Activated gamma-delta T cell treated with anti-CD3 and anti-CD28 coated beads, Interleukin-2, amount 50 U/mL, for 16 hours (primary cell): ENCODE measurements at places on chromosomes 13 and 19.

DNA sequence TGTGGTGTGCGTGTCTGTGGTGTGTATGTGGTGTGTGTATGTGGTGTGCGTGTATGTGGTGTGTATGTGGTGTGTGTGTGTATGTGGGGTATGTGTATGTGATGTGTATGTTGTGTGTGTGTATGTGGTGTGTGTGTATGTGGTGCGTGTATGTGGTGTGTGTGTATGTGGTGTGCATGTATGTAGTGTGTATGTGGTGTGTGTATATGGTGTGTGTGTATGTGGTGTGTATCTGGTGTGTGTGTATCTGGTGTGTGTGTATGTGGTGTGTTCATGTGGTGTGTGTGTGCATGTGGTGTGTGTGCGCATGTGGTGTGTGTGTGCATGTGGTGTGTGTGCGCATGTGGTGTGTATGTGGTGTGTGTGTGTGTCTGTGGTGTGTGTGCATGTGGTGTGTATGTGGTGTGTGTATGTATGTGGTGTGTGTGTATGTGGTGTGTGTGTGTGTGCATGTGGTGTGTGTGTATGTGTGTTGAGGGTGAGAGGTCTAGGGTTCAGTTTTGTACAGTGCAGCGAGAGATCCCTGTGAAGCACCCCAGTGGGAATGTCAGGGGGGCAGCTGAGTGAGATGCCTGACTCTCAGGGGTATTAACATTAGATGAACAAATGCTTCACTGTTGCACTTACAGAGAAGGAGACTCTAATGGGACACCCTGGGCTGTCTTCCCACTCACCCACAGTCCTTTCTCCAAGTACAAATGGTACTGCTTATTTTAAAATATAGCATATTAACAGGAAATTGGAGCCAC, 61.3 kb upstream of the MEDAG start:
- no peak for DNase-seq

GRCh38 chr13:51704399-51705313, 99.3 kb downstream of the DHRS12 start:
- no peak for DNase-seq

DNA sequence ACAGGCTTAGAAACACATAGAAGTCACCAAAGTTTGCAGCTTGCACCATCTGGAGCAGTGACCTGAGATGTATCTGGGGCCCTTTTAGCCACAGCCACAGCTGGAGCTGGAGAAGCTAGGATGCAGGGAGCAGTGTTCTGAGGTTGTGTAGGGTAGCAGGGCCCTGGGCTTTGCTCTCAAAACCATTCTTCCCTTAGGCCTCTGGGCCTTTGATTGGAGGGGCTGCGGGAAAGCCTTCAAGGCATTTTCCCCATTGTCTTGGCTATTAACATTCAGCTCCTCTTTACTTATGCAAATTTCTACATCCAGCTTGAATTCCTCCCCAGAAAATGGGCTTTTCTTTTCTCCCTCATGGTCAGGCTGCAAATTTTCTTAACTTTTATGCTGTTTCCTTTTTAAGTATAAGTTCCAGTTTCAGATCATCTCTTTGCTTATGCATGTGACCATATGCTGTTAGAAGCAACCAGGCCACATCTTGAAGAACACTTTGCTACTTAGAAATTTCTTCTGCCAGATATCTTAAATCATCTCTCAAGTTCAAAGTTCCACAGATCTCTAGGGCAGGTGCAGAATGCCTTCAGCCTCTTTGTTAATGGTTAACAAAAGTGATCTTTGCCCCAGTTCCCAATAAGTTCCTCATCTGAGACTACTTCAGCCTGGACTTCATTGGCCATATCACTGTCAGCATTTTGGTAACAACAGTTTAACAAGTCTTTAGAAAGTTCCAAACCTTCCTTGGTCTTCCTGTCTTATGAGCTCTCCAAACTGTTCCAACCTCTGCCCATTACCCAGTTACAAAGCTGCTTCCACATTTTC, 48.5 kb downstream of the NBEA start:
- no peak for DNase-seq

- no peak for DNase-seq
These were observed 350.1 kb downstream of the GPC5 start for GRCh38 chr13:91748416-91749089.

DNA sequence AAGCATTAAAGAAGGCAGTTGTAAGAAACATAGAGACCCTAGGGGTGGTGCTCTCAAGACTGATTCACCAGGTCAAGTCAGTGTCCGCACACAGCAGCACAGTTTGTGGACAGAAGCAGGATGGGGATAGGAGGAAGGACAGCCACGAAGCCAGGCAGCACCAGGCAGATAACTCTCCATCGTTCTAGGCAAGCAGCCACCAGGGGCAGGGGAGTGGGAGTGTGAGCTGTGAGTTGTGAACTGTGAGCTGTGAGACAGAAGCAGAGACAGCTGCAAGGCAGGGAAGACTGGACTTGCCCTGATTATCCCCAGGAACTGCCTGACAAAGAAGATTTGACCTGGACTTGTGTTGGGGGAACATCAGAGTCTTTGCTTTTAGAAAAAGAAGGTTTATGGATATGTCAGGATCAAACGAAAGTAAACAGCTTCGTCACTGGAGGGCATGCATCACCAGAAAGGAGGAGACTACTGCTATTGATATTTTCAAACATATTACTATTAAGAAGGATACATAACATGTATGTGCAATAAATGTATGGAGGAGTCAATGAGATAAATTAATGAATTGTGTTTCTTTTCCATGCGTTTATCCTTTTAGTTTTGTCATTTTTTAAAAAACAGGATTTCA, 286.1 kb downstream of the IRS2 start:
- DNase-seq = no peak

DNA sequence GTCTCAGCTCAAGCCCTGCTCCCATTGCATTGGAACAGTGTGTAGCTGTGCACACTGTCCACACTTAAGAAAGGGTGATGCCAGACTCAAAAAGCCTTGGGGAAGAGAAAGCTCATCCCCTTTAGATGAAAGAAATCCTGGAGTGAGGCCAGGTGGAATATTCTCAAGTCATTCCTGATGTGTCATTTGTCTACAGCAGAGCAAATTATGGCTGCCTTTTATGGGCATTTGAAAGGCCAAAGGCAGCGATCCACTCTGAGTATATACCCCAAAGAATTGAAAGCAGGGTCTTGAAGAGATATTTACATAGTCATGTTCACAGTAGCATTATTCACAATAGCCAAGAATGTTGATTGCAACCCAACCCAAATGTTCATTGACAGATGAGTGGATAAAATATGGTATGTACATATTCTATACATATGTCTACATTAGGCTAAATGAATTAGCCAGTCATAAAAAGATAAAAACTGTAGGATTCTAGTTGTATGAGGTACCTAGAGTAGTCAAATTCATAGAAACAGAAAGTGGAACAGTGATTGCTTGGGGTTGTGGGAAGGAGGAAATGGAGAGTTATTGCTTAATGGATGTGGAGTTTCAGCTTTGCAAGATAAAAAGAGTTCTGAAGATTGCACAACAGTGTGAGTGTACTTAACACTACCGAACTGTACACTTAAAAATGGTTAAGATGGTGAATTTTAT, 214.9 kb downstream of the KCNRG start:
- DNase-seq = no peak

GRCh38 chr19:28290963-28291657, 921.8 kb downstream of the UQCRFS1 start:
- no peak for DNase-seq
